ENCODE measurements at places on chromosomes 16 and 17.

DNA sequence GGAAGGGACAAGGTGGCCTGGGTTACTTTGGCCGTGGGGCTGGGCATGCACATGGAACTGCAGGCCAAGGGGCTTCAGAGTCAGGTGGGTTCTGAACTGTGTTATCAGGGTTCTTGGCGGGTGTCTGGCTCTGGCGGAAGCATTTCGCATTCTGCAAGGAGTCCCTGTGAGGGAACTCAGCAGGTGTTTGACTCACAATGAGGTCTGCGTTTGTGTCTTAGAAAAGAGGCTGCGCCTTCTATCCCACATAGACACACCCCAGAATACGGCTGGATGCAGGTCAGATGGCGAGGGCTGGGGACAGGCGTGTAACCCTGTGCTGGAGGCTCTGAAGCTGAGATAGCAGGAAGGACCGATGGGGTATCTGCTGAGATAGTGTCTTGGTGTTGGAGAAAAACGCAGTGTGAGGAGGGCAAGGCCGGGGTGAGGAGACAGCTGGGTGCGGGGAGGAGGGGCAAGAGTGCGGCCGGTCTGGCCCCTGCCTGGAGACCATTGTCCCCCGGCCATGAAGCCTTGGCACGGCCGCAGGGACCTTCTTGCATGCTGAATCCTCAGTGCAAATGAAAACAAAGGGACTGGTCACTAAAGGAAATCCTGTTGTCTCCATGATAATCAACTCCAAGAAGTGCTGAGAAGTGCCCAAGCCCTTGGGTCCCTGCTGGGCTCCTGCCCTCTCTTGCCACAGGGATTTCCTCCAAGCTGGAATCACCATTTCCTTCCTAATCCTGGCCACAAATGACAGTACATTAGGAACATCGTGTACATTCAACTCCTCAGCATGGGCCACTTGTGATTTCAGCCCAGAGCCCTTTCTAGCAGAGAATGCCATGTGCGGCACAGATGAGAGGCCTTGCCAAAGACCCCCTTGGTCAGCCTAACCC lies 22.8 kb upstream of the MTSS2 start:
- DNase-seq = no peak

GRCh38 chr17:45687594-45687993 lies 96.5 kb upstream of the CRHR1 start:
- no peak for DNase-seq

DNA sequence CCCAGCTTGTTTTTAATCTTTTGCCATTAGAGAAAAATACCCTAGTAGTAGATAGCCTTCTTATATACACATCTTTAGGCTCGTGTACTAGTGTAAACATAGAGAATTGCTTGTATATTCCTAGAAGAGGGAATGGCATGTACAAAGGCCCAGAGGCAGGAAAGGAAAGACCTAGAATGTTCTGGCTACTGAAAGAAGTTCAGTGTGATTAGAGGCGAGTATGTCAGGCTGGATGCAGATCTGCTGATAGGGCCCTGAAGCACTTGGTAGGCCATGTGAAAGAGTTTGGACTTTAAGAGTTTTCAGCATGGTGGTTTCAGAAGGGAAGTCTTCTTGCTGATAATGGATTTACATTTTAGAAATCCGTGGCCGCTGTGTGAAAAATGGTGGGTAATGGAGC lies 17.4 kb downstream of the CTCF start:
- DNase-seq = no peak

- DNase-seq = no peak
These were observed 339.4 kb downstream of the XYLT1 start for GRCh38 chr16:17131351-17131750.

DNA sequence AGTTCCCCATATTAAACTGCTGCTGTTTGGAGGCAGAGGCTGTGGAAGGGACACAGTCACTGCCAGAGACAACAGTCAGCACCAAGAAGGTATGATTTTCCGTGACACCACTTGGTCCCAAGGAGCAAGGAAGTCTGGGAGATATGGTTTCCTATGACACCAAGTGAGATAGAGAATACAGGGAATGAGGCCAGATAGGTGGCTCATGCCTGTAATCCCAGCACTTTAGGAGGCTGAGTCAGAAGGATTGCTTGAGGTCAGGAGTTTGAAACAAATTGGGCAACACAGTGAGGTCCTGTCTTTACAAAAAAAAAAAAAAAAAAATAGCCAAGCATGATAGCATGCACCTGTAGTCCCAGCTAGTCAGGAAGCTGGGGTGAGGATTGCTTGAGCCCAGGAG lies 90.8 kb downstream of the ABCC12 start:
- no peak for DNase-seq

DNA sequence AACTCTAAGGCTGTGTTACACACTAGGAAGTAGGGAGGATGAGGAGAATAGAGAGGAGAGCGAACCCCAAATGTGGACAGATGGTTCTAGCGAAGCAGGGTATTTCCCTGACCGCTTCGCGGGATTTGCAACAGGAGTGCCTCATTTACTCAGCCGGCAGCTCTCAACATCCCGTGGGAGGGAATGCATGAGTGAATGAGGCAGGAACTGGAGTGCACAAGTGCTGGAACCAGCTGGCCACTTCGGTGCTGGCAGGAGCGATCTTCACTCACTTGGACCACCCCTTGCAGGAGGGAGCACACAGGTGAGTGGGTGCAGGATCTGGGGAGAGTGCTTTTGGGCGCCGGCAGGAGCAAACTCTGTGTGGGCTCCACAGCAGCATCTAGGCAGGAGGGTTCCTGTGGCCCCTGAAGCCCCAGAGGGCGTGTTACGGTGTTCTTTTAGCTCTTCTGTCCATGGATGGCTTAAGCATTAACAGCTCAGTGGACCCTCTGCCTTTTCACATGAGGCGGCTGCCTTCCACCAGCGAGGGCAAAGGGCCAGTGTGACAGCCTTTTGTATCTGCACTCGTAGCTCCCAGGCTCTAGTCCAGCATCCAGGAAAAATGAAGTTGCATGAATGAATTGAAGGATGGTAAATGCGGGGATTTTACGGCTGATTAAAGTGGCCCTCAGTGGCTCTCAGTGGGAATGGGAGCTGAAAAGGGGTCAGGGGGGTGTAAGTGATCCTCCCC lies 17.4 kb upstream of the ZNHIT3 start:
- no peak for DNase-seq

GRCh38 chr16:17014484-17015121 lies 456.2 kb downstream of the XYLT1 start:
- DNase-seq = no peak
